ENCODE measurements at places on chromosomes 16 and 17.

DNA sequence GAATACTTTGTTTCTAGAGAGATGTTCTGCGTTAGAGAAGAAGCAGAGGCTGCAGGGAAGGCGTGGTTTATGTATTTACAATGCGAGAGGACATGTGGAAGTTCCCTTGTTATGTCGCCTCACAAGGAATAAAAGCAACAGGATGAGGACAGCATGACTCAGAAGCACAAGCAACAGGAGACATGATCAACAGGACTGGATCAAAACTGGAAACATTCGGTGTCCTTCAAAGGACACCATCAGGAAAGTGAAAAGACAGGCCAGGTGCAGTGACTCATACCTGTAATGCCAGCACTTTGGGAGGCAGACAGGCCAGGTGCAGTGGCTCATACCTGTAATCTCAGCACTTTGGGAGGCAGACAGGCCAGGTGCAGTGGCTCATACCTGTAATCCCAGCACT lies 52.6 kb downstream of the CCDC57 start:
- DNase-seq, result no peak

GRCh38 chr16:85842848-85843247 lies 43.4 kb downstream of the COX4I1 start:
- no peak for DNase-seq

DNA sequence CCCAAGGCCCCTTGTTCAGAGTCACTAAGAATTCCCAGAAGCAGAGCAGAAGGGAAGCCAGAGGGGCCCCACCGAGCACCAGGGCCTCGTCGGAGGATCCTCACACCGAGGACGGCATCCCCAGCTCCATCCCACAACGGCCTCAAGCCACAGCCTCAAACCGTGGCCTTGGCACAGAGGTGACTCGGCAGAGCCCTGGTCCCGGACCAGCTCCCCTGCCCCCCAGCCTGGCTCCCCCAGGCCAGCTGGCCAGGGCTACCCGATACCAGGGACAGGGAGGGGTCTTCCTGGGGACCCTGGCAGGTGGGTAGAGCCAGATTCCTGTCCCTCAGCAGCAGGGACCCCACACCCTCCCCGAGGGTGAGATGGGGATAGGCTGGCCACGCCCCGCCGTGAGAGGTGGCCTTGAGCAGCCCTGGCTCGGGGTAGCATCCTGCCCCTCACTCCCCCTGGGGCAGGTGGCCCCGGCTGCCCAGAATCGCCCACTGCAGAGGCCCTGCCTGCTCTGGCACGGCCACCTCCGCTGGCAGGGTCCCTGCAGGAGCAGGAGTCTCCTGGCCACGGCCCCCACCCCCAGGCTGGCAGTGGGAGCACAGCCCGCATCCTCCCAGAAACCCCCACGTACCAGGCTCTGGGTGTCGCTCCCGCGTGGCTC lies 5.6 kb upstream of the PVALEF start:
- DNase-seq, result no peak

GRCh38 chr17:12769981-12770380 lies 19.3 kb upstream of the ARHGAP44 start:
- DNase-seq, result no peak

DNA sequence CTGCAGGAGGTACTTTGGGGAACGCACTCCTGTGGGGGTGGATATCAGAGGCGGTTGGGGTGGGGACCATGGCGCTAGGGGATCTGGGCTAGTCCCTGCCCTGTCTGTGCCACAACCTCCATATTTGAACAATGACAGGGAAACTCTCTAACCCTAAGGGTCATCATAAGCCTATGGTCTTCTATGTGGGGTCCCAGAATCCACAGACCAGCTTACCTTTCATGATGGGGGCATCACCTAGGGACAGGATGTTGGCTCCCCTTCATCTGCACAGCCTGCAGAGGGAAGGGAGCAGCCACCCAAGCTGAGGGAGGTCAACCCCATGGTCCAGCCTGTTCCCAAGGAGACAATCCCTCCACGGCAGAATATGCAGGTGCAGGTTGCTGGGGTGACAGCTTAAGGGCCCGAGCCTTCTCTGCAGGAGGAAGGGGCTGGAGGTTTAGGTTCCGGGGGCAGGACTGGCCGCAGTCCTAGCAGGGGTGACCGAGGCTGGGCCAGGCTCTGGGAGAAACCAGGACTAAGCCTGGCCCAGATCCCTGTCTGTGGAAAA lies 1.7 kb downstream of the ORAI3 start:
- no peak for DNase-seq

DNA sequence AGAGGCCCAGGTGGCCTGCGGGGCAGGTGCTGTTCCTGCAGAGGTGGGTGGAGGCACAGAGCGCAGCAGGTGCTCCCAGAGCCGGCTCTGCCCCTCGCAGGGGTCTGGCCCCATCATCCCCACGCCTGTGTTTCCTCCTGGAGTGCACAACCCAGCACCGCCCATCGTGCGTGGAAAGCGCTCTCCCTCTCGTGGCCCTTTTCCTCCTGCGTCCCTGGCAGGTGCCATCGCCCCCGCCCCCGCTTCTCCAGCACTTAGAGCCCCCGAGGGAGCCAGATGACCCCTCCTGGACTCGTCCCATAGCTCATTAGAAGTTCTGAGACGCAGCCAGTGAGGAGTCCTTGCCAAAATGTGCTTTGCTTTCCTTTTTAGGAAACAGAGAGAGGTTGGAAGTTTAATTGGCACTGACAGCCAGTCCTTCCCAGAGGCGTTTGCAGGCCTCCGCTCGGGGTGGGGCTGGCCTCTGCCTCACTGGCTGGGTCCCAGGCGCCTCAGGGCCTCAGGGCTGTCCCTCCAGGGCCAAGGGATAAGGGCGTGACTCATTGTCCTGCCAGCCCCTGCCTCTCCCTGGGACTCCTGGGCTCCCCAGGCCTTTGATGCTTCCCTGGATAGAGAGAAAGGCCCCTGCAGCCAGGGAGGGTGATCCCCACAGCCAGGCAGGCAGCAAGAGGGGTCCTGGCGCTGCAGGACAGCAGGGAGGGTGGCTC lies 32.2 kb upstream of the CHMP6 start:
- DNase-seq, result no peak

DNA sequence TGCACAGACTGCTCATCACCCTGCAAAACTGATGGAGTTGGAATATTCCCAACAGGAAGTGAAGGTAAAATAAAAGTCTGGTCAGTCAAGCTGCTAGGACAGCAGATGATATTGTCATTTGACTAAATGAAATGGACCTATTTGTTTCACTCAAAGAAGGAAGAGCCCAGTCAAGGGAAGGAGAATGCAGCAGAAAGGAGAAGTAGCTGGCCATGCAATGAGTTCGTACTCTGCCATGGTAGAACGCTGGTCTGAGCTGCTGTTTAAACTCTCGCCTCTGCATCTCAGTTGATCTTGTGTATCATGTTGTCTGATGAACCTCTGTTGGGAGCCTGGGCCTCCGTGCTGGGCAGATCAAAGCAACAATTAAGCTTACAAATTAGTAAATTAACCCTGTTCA lies 15.6 kb upstream of the YPEL2 start:
- no peak for DNase-seq

GRCh38 chr16:30377812-30378235 lies 3.2 kb downstream of the MYL11 start:
- DNase-seq, result peak; percentile 91

DNA sequence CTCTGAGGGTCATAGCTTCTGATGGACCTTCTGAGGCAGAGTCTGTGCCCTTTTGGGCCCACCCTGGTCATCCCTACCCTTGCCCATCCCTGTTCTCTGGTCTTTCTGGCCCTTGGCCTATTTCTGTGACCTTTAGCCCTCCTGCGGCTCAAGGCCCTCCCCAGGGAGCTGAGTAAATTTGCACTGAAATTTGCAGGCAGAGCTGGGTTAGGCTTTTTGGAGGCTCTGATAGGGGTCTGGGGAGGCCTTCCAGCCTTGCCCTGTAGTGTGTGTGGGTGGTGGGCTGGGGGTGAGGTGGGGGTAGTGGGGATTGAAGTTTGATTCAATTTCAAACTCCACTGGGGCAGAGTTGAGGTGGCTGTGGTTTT lies 17.8 kb downstream of the RARA start:
- DNase-seq, result no peak

- DNase-seq, result no peak
Observed at GRCh38 chr17:59151591-59151990, 3.4 kb downstream of the SKA2 start.

GRCh38 chr16:26497896-26498295 lies 568.8 kb upstream of the C16orf82 start:
- no peak for DNase-seq

DNA sequence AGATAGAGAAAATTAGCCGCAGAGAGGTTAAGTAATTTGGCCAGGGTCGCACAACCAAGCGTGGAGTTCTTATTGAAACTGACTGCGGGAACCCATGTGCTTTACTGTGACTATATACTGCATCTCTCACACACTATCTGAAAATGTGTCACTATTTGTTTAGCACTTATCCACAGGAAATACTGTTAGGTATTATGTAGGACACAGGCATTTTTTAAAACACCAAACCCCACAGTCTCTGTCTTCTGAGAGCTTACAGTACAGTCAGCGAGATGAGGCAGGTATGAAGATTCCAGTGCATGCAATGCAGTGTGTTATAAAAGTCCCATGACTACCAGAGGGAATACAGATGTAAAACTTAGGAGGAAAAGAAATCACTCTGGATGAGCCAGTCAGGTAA lies 11.3 kb downstream of the RBL2 start:
- no peak for DNase-seq

- no peak for DNase-seq
Observed at GRCh38 chr17:29726715-29727252, 104.1 kb upstream of the CORO6 start.
